CD4-positive, alpha-beta T cell (primary cell): ENCODE measurements at places on chromosomes 6 and 20. TPM values are rescaled to one million over a fixed set of nuclear protein-coding genes. Genes with fewer than 3 reads are reported as not detected.
A peak's percentile ranks its signal among the peaks of the same experiment; 100 is the strongest.

The CD93 gene
- 1.1 TPM for total RNA-seq

DNA sequence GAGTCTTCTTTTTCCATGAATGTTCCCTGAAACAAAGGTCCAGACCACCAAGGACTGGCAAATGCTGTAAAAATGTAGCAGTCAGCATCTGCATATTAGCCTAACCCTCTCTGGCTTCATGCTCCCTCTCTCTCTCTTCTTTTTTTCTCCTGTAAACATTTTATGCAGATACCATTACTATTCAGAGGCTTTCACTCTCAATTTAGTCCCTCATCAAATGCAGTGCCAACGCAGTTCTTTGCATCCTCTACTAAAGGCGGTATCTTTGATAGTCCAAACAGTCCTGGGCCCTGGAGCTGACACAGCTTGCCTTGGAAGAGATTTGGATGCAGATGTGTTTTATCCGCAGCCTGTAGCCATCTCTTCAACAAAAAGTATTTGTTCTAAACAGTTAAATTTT is 167.1 kb upstream of the MMS22L start:
- no peak for DNase-seq
- H3K27me3 ChIP-seq, result peaks cover 2% of the 10 kb centered on the region
- H3K27ac ChIP-seq, result no peak overlapping the region
- no peak overlapping the region for H3K4me3 ChIP-seq

DNA sequence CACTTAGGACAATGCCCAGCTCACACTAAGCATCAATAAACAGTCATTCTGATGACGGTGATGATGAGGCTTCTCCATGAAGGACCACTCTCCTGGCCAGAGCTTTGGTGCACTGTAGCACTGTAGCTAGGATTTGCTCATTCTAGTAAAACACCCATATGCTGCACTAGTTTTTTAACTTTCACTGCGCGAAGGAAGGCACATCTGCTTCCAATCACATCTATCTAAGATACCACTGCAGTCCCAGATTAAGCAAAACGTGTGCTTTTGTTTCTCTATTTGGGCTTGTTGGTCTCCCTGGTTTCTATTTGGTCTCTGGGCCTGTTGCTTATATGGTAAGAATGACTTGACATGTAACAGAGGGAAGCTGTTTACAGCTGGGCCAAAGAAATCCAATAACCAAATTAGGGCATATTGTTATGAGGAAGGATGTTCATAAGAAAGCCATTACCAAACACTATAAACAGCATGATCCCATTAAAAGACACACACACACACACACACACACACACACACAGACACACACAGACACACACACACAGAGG is 62.4 kb downstream of the FAM229B start:
- H3K36me3 ChIP-seq, result no peaks in the 10 kb centered on the region
- no peaks in the 10 kb centered on the region for H3K27me3 ChIP-seq
- no peaks in the 10 kb centered on the region for H3K4me1 ChIP-seq
- H3K27ac ChIP-seq, result no peak overlapping the region
- no peak for DNase-seq

DNA sequence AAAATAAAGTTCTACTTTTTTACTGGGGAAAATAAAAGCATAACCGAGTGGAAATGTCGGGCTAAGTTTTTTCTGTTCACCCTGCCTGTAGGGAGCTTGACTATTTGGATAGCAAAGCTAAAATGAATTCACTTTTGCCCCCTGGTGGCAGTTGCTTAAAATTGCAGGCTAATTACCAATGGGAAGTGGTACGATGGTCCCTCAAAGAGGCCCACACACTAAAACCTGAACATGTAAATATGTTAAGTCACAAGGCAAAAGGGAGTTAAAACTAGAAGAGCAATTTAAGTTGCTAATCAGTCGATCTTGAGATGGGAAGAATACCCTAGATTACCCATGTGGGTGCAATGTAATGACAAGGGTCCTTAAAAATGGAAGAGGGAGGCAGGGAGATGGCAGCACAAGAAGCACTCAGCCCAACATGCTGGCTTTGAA is 916 bp upstream of the SUN5 start:
- H3K36me3 ChIP-seq, result no peaks in the 10 kb centered on the region
- no peak overlapping the region for H3K4me3 ChIP-seq
- H3K27me3 ChIP-seq, result no peaks in the 10 kb centered on the region
- H3K27ac ChIP-seq, result no peak overlapping the region
- peak; percentile 66 for DNase-seq

DNA sequence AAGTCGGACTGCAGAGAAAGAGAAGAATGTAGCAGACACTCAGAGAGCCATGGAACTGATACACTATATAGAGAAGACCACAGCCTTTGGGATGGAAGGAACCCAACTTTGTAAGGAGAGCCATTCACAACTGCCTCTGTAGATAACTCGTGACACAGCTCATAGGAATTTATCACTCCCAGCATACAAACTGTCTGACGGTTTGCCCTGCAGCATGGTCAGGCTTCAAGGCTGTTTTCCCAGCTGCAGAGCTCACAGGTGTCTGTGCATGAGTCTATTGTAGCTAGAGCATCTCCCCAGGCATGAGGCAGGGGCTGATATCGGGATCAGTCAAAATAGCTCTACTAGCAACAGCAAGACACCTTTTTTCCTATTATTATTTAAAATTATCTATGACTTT is 130.5 kb upstream of the DTNBP1 start:
- no peak overlapping the region for H3K27ac ChIP-seq
- H3K36me3 ChIP-seq, result no peaks in the 10 kb centered on the region
- no peak overlapping the region for H3K4me3 ChIP-seq
- H3K27me3 ChIP-seq, result no peaks in the 10 kb centered on the region
- no peak for DNase-seq
- no peaks in the 10 kb centered on the region for H3K4me1 ChIP-seq

GRCh38 chr20:19212821-19213502 is 520 bp downstream of the SLC24A3 start:
- H3K4me3 ChIP-seq, result no peak overlapping the region
- peaks cover 2% of the 10 kb centered on the region for H3K4me1 ChIP-seq
- H3K27ac ChIP-seq, result no peak overlapping the region
- peaks cover 38% of the 10 kb centered on the region for H3K27me3 ChIP-seq
- DNase-seq, result no peak

- no peaks in the 10 kb centered on the region for H3K36me3 ChIP-seq
- H3K27me3 ChIP-seq, result no peaks in the 10 kb centered on the region
- H3K27ac ChIP-seq, result peak overlapping the region; percentile 91
- DNase-seq, result peak; percentile 10
Observed at GRCh38 chr6:53347250-53347920, 1.4 kb downstream of the ELOVL5 start.

DNA sequence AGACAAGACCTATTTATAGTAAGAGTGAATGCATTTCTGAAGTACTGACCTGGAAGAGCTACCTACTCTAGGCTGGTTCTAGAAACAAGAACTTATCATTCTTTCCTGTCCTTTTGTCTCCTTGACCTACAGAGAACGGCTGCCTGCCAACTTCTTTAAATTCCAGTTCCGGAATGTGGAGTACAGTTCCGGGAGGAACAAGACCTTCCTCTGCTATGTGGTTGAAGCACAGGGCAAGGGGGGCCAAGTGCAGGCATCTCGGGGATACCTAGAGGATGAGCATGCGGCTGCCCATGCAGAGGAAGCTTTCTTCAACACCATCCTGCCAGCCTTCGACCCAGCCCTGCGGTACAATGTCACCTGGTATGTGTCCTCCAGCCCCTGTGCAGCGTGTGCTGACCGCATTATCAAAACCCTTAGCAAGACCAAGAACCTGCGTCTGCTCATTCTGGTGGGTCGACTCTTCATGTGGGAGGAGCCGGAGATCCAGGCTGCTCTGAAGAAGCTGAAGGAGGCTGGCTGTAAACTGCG is 8.3 kb downstream of the APOBEC2 start:
- no peak overlapping the region for H3K27ac ChIP-seq
- no peaks in the 10 kb centered on the region for H3K27me3 ChIP-seq
- no peak for DNase-seq
- peaks cover 48% of the 10 kb centered on the region for H3K36me3 ChIP-seq

The DDX43 gene
- 2.5 TPM for total RNA-seq

- no peaks in the 10 kb centered on the region for H3K27me3 ChIP-seq
- DNase-seq, result no peak
- no peaks in the 10 kb centered on the region for H3K4me1 ChIP-seq
- no peak overlapping the region for H3K4me3 ChIP-seq
- H3K36me3 ChIP-seq, result no peaks in the 10 kb centered on the region
Observed at GRCh38 chr20:5030348-5031205, 29.3 kb upstream of the SLC23A2 start.

The GABRR1 gene
- not detected for total RNA-seq

DNA sequence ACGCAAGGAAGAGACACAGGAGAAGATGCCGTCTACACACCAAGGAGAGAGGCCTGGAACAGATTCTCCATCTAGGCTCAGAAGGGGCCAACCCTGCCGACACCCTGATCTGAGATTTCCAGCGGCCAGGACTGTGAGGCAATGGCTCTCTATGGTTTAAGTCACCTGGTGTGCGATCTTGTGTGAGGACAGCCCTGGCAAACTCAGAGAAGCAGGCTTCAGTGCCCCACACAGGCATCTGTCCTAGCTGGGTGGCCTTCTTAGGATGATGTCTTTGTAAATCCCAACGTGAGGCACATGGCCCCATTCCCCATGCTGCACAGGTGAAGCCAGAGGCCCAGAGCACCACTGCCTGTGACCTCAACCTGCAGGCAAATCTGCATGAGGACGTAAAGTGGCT is 87.6 kb upstream of the FRMD1 start:
- H3K4me1 ChIP-seq, result peaks cover 5% of the 10 kb centered on the region
- DNase-seq, result no peak
- H3K27me3 ChIP-seq, result no peaks in the 10 kb centered on the region

- DNase-seq, result no peak
- H3K36me3 ChIP-seq, result no peaks in the 10 kb centered on the region
- no peak overlapping the region for H3K27ac ChIP-seq
- no peaks in the 10 kb centered on the region for H3K4me1 ChIP-seq
Observed at GRCh38 chr6:142631517-142632385, 313.2 kb downstream of the HIVEP2 start.

DNA sequence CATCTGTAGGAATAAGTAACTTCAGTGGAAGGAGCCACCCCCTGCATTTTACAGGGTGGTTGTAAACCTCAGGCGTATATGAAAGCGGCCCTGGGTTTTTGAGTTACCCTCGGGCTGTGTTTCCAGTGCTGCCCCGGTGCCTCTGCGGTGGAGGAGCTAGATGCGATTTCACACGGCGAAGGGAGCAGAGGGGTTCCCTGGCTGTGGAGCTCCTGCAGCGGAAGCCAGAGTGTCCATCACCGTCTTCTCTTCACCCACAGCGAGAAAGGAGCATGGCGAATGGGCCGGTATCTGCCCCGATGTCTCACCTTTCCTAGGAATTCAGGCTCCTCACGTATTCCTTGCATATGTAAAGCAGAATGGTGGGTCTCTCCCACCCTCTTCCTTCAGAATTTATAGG is 253.6 kb downstream of the THBS2 start:
- no peaks in the 10 kb centered on the region for H3K4me1 ChIP-seq
- H3K4me3 ChIP-seq, result no peak overlapping the region
- no peak overlapping the region for H3K27ac ChIP-seq
- no peaks in the 10 kb centered on the region for H3K27me3 ChIP-seq

- no peak for DNase-seq
- H3K4me1 ChIP-seq, result no peaks in the 10 kb centered on the region
- H3K27ac ChIP-seq, result no peak overlapping the region
- no peaks in the 10 kb centered on the region for H3K27me3 ChIP-seq
- no peaks in the 10 kb centered on the region for H3K36me3 ChIP-seq
Observed at GRCh38 chr6:51929934-51930574, 157.4 kb downstream of the PKHD1 start.

The FAM184A gene
- total RNA-seq, result 2.9 TPM

DNA sequence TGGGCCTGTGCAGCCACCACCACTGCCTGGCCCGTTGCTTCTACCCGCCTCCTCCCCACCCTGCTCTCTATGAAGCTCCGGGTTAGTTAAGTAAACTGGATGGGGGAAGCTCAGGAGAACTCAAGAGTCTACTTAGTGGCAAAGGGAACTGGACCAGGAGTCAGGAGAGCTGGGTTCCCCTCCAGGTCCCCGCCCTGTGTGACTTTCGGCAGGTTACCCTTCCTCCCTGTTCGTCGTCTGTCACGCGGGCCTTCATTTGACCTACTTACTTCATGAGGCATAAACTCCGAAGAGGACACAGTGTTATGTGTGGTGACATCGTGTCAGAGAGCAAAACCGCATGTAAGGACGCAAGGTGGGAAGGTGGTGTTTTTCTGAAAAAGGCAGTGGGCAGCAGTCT is 75.3 kb downstream of the TCP11 start:
- H3K36me3 ChIP-seq, result peaks cover 18% of the 10 kb centered on the region
- H3K4me1 ChIP-seq, result no peaks in the 10 kb centered on the region
- no peak overlapping the region for H3K27ac ChIP-seq
- no peaks in the 10 kb centered on the region for H3K27me3 ChIP-seq

The NFATC2 gene
- 33.2 TPM for total RNA-seq

DNA sequence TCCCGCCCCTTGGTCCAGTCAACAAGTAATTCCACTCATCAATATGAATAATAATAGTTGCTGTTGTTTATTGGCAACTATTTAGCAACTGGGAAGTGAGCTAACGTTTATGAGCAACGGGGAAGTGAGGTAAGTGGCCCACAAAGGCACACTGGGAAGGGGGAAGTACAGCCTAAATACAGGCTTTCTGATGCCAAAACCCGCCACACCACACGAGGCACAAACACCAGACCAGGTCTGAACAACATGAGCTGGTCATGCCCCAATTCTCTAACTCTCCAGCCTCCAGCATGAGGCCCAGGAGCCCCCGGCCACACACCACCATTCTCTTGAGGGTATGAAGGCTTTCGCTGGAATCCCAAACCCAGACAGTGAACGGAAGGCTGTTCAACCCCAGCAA is 50.8 kb downstream of the PREX1 start:
- no peak overlapping the region for H3K4me3 ChIP-seq
- H3K27me3 ChIP-seq, result no peaks in the 10 kb centered on the region
- no peak overlapping the region for H3K27ac ChIP-seq
- H3K4me1 ChIP-seq, result peaks cover 77% of the 10 kb centered on the region
- DNase-seq, result no peak

- no peaks in the 10 kb centered on the region for H3K36me3 ChIP-seq
- no peak overlapping the region for H3K27ac ChIP-seq
Observed at GRCh38 chr20:40519918-40520317, 169.1 kb downstream of the MAFB start.

- no peak overlapping the region for H3K4me3 ChIP-seq
- DNase-seq, result no peak
- H3K4me1 ChIP-seq, result no peaks in the 10 kb centered on the region
- H3K36me3 ChIP-seq, result no peaks in the 10 kb centered on the region
Observed at GRCh38 chr6:76876922-76877553, 586.3 kb downstream of the HTR1B start.

- H3K27ac ChIP-seq, result no peak within 1 kb of the TSS
- H3K27me3 ChIP-seq, result peaks cover 44% of the 10 kb centered on the region
- peak within 1 kb of the TSS; percentile 43 for H3K4me3 ChIP-seq
- H3K4me1 ChIP-seq, result peaks cover 18% of the 10 kb centered on the region
Observed at GRCh38 chr6:3751077-3751729, at the start of gene PXDC1. Gene PXDC1, minus strand, starts transcription at chr6:3751713. Its CDS starts 182 bp downstream, at chr6:3751531.

DNA sequence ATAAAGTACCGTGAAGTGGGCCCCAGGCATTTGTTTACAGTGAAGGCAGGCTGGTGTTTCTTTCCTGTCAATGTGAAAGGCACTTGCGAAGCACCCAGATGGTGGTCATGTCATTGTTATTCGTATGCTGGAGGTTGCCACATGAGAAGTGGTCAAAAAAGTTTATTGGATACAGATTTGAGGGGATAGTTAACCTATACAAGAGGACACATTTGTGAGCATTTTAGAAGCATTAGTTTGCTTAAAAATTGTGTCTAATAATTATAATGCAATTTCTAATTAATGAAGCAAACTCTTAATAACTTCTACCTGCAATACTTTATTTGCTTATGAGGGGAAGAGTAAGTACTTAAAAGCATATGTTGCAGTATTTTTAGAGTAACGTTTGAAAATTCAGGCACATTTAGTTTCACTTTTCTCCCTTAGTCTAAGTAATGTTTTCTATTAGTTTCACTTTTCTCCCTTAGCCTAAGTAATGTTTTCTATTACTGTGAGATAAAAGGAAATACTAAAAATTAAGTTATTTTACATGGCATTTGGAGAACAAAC is 120.7 kb upstream of the CLDN20 start:
- no peak overlapping the region for H3K27ac ChIP-seq
- DNase-seq, result no peak
- no peaks in the 10 kb centered on the region for H3K27me3 ChIP-seq
- H3K4me3 ChIP-seq, result peak overlapping the region; percentile 13
